GM19239 (cell line): ENCODE measurements at places on chromosomes 6 and 20.

- DNase-seq = no peak
Observed at GRCh38 chr6:165556116-165556843, 106.8 kb downstream of the PDE10A start.

DNA sequence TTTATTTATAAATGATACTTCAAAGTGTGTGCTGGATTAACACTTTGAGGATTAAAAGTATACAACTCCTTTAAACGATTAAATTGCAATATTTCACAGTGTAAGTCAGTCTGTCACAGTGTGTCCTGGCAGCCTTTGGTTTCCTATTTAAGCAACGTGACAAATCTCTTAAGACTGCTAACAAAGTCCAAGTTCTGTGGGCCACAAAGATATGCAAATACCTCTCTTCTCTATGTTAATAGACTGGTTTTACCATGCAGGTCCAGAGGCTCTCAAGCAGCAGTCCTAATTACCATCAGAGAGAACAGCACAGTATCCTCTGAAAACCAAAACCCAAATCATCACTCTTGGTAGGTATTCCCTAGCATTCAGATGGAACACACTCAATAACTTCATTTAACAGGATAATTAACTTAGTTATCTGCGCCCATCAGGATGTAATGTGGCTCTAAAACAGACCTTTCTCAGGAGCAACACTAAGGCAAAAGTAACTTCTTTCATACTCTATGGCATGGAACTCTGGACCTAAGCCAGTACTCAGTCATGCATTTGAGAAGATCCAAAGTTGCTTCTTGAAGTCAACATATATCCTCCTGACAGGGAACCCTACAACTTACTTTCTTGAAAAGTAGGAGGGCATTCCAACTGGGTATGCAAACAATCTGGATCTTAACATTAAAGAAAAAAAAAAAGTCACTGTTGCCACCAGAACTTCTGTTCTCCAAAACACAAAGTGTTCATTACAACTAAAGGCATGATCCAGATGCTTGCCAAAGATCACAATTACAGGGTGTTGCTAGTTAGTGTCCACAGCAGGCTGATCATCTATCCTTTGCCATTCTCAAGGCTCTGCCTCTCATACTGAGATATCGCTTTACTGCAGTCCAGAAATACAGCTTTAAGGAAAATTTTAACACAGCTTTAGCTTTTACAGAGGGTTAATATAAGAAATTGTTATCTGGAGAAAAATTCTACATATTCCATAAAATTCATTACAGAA is 53.2 kb downstream of the MAN1A1 start:
- no peak for DNase-seq

- DNase-seq = no peak
Observed at GRCh38 chr20:62887152-62887859, 25.7 kb upstream of the TCFL5 start.

- DNase-seq = no peak
Observed at GRCh38 chr6:91420243-91420642, 833.4 kb upstream of the MAP3K7 start.
